ENCODE measurements at places on chromosomes 3 and 15.

DNA sequence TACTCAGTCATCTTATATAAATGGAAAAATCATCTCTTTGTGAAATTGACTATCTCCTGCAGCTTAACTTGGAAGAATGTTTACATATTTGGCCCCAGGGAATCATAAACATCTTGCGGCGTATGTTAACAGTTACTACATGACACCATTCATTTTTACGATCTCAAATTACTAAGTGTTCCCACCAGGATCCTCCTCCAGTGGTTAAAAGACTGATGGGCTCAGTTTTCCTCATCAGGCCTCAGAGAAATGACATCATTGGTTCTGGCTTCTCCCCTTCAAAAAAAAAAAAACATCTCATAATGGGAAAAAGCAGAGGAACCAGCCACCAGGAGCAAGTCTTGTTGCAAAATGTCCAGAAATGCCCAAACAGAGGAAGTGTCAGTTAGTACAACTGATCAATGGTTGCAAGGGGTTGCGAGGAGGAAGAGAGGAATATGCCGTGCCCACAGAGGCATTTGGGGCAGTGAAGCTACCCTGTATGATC lies 70.5 kb upstream of the LIPC start:
- no peak for DNase-seq

GRCh38 chr3:107116251-107116650 lies 261.0 kb upstream of the CCDC54 start:
- DNase-seq, result no peak

DNA sequence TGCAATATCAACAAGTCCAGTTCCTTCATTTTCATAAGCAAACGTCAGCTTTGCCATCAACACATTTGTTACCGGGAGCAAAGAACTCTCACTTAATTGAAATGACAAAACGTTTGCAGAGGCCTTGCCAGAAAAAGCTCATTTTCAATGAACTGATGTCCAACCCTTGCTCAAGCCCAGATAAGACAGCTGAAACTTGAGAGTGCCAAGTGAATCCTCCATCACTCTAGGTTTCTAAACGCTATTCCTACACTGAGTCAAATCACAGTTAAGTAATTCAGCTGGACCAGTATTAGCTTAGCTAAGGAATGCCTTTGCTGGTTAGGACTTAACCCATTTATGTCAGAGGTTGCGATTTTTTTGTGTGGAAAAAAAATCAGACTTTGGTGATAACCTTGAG lies 11.5 kb downstream of the CHSY1 start:
- no peak for DNase-seq

- no peak for DNase-seq
These were observed 5.4 kb downstream of the MGLL start for GRCh38 chr3:127816783-127817405.

GRCh38 chr3:84536916-84537315 lies 421.9 kb upstream of the CADM2 start:
- DNase-seq, result no peak

GRCh38 chr3:55190331-55190730 lies 262.5 kb upstream of the LRTM1 start:
- no peak for DNase-seq

DNA sequence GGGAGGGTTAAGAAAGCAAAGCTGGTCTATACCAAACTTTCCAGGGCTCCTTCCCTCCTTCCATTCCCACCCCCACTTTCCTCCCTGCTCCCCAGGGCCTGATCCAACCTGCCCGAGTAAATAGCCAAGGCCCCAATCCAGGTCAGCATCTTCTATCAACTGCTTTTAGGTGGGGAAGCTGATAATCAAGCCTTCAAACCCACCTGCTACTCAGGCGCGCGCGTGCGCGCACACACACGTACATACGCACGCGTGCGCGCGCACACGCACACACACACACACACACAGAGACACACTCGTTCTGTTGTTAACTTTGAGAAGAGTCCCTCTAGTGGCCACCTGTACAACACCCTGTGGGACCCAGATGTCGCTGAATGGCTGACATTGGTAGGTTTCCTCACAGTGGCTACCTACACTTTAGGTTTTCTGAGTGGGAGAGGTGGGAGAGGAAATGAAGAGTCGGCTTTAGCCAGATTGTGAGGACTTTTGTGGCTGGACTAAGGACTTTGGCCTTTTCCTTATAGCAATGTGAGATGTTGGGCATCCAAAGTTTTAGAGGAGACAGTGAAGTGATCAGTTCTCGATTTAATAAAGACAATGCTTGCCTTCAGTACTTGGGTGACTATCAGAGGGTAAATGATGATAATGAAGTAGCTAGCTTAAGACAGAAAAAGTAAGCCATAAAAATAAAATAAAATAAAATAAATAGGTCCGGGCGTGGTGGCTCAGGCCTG lies 179.9 kb upstream of the C2CD4B start:
- no peak for DNase-seq

- no peak for DNase-seq
These were observed 86.4 kb downstream of the POLR2M start for GRCh38 chr15:57792724-57793449.

- DNase-seq, result no peak
These were observed 370.0 kb upstream of the FRG2C start for GRCh38 chr3:75294124-75294523.

- DNase-seq, result peak; percentile 14
These were observed 48.0 kb upstream of the SCAANT1 start for GRCh38 chr3:63960048-63960711.

DNA sequence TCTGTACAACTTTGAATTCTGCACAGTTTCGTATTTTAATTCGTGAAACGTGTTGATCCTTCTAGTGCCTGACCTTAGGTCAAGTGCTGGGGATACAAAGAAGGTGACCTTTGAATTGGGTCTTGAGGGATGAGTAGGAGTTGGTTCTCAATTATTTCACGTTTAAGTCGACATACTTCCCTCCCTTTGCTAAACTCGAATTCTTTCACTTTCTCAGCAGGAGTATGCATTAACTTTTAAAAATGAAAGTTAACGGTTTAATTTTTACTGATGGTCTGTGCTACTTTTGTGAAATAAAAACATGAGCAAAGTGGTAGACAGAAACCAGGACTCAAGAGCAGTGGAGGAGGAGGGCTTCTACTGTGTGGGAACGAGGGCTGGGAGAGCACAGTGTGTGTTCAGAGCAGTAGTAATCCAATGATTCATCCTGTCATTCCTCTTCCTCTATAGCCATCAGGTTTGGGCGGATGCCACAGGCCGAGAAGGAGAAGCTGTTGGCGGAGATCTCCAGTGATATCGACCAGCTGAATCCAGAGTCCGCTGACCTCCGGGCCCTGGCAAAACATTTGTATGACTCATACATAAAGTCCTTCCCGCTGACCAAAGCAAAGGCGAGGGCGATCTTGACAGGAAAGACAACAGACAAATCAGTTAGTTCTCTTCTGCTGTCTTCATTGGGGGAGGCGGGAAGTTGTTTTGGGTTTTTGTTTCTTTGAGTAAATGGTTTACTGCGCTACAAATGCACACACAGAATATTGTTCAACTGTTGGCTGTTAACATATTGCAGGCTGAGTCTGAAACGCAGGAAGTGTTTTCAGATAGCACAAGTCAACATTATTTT lies 78.6 kb upstream of the TSEN2 start:
- no peak for DNase-seq

- no peak for DNase-seq
These were observed 871.9 kb upstream of the GBE1 start for GRCh38 chr3:82633319-82633718.

DNA sequence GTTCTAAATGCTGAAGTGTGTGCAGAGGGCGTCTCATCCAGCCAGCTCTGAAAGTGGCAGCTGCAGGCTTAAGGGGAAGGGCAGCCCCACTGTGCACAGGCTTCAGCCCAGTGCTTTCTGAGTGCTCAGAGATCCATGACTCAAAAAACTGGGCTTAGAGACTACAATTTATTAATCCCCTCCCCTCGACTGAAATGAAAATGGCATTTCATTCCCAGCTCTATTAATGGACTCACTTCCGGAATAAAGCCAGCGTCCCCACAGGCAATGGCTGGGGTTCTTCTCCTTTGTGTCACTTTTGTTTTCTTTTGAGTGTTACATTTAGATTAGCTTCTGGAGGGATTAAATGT lies 55.5 kb upstream of the PLXNA1 start:
- DNase-seq, result no peak

GRCh38 chr3:196976941-196977340 lies 8.3 kb upstream of the PIGZ start:
- DNase-seq, result no peak

DNA sequence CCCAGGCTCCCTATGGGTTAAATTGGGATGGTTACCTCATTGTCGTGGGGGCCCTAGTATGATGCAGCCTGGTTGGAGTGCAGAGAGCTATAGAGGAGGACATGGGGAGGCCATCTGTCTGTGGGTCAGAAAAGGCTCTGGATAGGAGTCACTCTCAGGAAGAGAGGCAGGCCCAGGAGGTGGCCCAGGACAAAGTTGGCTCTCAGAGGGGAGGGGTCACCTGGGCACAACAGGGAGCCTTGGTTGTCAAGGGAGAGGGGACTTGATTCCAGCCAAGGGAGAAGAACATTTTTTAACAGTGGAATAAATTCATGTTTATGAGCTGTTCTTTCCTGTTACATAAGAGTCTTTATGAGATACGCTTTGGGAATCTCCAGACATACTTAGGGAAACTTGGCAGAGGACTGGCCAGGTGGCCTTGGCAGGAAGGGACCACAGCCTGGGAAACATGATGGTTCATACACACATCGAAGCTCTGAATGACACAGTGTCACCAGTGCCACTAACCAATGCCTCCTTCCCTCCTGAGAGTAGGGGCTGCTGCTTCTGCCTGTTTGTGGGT lies 27.5 kb upstream of the LCTL start:
- DNase-seq, result no peak

DNA sequence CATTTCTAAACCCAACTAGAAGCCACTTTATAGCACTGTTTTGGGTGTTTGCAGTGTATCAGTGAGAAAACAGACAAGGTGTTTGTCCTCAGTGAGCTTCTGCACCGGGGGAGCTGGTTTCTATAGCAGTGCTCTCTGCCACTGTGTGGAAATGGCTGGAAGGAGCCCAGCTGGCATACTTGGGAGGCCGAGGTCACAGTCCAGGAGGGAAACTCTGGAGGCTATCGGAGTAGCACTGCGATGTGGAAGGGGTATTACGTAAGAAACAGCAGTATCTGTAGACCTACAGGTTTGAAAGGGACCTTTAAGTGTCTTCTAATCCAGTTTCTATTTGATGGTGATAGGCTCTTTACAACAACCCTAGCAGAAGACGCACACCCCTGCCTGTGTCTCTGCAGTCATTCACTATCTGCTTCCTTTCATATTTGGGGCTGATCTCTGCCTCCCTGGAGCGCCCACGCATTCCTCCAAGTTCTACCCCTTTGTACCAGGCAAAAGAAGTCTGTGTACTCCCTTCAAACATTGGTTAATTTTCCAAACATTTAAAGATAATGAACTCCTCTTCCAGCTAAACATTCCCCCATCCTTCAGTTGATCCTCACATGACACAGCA lies 87.4 kb upstream of the ADAMTS17 start:
- DNase-seq, result no peak

DNA sequence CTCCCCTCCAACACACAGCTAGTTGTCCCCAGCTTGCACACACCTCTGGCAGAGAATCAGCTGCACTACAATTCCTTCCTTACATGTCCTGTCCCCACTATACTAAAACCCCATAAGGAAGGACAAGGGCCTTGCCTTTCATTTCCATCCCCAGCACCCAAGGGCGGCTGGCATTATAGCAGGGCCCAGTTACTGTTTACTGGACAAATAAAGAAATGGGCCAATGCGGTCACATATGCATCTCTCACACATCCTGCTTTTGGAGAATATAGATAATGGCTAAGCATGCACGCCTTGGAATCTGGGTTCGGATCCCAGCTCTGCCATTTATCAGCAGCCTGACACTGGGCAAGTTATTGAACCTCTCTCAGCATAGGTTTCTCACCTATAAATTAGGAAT lies 99.1 kb downstream of the DAPK2 start:
- no peak for DNase-seq

DNA sequence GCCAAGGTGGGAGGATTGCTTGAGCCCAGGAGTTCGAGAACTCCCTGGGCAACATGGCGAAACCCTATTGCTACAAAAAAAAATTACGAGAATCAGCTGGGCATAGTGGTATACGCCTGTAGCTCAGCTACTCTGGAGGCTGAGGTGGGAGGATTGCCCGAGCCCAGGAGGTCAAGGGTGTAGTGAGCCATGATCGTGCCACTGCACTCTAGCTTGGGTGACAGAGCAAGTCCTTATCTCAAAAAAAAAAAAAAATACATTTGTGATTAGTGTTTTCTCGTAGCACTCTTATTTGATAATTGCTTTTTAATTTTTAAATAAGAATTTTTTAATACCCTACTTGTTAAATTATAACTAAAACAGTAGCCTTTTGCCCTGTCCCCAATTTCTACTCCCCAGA lies 18.4 kb downstream of the IREB2 start:
- DNase-seq, result no peak

GRCh38 chr15:42020713-42021273 lies at the start of gene PLA2G4E:
Gene PLA2G4E (minus strand): TSS chr15:42021042. CDS start chr15:42021030, 12 bp downstream.
- DNase-seq, result no peak

- peak; percentile 42 for DNase-seq
These were observed 17.6 kb upstream of the ALDH1L1 start for GRCh38 chr3:126197854-126198584.

DNA sequence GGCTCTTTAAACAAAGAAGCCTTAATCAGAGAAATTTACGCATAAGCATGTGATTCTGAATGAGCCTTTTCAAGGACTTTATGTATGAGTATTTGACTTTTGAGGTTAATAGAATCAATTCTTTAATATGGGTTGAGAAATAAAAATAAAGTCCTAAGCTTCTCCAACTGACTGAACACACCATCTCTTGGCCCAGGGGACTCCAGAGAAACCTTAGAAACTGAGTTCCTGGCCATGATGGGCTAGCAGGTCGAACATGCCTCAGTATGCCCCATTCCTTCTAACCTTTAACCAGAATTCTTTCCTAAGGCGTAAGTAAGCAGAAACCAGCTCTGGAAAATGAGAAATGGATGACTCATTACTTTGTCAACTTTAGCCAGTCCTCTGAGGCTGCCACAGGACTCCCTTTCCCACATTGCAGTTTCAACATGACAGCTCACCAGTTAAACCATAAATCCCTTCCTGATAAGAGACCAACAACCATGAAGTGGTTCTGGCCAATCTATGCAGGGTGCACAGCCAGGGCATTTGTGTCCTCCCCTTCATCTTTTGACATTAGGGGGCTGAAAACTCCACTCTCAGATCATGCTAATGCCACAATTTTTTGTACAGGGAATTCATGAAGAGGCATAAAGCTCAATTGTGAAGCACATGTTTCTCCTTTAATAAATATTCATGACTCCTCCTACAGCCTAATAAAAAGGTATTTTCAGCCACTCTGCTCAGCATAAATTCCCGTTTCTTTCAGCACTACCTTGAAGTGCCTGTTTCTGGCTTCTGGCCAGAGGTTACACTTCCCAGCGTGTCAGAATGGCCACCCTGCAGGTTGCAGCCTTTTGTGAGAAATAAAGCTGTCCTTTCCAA lies 33.3 kb downstream of the TM4SF18 start:
- DNase-seq, result no peak

GRCh38 chr3:49878686-49879085 lies 9.0 kb upstream of the CAMKV start:
- DNase-seq, result no peak

DNA sequence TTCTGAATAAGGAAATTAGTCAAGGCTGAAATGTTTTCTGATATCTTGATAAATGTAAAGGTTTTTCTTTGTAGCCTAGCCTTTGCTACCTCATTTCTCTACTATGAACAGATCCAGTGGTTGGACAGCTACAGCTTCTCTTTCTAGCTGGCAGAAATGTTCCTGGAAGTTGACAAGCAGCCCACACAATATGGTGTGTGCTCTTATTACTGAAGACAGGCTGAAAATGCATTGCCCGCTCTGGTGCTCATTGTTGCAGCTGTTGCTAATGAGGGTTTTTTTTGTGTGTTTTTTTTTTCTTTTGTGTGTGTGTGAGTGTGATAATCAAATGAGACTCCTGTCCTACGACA lies 844.3 kb upstream of the SEMA6D start:
- no peak for DNase-seq

All from anterior cingulate cortex (tissue), 58 donors.